ENCODE measurements at places on chromosomes 3 and 15. TPM values are rescaled to one million over a fixed set of nuclear protein-coding genes. Genes with fewer than 3 reads are reported as not detected.

ROPN1 gene
- 0.27 TPM for total RNA-seq

TRIM71 gene
- total RNA-seq = 318 TPM

- DNase-seq = no peak
Measured at GRCh38 chr15:75836959-75837334, 6.3 kb upstream of the UBE2Q2 start.

DNA sequence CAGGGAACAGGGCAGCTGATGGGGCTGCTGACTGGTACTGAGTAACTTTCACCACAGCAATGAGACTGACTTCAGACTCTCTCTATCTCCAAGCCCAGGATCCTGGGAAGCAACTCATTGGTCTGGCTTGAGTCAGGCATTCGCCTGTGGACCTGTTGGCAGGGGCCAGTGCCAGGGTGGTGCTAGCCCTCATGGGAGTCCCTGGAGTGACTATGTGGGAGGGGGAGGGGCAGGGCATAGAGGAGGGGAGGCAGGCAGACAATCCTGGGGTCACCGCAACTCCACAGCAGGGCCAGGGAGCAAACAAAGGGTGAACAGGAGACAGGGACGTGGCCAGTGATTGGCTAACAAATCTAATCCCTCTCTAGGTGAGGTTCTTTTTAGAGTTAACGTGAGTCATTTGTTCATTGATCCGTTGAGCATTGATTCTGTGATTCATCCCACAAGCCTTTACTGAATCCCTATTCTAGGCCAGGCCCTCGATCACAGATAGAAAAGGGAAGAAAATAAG, 71.8 kb downstream of the CEMIP start:
- DNase-seq = no peak

GRCh38 chr3:98565237-98565643, 28.2 kb downstream of the CPOX start:
- no peak for DNase-seq

- no peak for DNase-seq
Measured at GRCh38 chr3:107428051-107428858, 51.0 kb downstream of the CCDC54 start.

DNA sequence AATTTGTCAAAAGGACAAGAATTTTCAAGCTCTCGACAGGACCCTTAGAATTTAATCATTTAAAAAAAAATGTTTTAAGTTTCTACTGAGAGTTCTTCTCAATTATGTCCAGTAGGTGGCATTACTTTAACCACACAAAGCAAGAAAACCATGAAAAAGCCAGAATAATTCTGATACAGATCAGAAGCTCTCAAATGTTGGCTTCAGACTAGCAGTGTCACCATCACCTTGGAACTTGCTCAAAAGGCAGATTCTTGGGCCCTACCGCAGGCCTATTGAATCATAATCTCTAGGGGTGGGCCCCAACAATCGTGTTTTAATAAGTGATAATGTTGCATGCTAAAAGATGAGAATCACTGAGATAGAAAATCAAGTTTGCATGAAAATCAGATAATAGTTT, 99.5 kb upstream of the KCNMB2 start:
- peak; percentile 66 for DNase-seq

DNA sequence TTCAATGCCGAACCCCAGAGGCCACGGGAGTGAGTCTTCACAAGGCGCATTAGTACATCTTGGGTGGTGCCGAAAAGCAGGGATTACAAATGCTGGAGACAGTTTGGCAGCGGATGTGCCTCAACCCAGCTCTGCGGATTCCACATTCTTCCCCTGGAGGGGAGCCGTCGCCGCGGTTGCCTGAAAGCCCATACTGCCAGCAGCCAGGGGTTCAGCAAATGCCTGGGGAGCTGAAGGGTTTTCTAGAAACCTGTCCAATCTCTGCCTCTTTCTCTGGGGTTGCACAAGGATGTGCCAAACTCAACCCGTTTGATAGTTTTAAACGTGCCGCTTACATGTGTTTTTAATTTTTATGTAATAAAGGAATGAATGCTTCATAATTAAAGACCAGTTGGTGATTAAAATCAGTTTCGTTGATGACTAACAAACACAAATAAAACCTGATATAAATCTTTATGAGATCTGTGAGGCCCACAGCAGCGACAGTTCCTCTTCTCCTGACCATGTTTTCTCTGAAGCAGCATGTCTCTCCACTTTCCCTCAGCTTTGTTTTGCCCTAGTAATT, 74.6 kb upstream of the LEKR1 start:
- DNase-seq = peak; percentile 87

- no peak for DNase-seq
Measured at GRCh38 chr3:7062714-7063113, 201.8 kb downstream of the GRM7 start.

DNA sequence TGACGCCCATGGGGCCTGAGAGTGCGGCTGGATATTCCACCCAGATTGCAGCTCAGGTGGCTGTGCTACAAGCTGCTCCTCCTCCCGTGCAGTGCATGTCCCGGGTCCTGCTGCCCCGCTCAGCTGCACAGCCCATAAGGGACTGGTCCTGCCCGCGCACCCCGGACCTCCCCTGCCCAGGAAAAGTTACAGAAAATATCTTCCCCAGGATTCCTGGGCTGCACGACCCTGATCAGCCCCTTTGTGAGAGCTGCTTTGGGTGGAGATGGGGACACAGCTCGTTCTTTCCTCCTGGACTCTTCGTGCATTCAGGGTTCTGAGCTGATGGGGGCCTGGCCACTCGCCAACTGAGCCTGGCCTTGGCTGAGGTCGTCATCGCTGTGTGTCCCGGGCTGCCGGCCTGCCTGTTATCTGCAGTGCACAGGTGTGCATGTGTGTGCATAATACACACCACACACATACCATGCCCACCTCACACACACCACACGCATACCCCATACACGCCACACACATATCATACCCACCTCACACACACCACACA, 28.8 kb downstream of the APBA2 start:
- DNase-seq = no peak

GUCA1C gene
- total RNA-seq = not detected

SLC28A2 gene
- total RNA-seq = not detected

B2M gene
- 183 TPM for total RNA-seq

TKT gene
- 1,229 TPM for total RNA-seq

DNA sequence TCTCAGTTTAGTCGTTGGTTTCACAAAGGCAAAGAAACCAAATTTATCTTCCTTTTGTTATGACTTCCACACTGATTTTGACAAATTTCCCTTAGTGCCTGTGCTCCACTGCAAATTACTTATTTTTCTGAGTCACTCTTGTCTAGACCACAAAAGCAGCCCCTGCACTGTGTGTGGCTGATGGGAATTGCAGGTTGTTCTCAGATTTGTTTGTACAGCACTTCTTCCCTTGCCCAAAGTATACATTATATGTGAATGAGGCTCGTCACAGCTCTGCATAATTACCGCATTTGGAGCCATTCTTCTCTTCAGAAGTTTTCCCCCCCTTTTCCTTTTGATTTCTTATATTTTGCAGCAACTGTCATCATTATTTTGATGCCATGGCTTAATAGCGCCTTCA, 354.2 kb upstream of the IL12A start:
- no peak for DNase-seq

DUT gene
- 98.2 TPM for total RNA-seq

DNA sequence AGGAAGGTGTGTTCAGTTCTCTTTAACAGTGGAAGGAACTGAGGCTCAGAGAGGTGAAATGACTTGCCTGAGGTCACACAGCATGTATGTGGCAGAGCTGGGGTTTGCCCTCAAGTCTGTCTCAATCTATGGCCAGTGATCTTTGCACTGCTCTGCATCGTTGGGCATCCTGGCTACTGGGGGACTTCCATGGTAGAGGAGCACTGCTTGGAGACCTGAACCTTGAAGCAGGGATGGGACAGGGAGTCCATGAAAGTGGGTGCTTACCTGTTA, 2.0 kb downstream of the CORO2B start:
- no peak for DNase-seq

- no peak for DNase-seq
Measured at GRCh38 chr15:63981596-63982320, 64.5 kb downstream of the DAPK2 start.

GRCh38 chr15:25701721-25702465, 161.2 kb downstream of the ATP10A start:
- DNase-seq = no peak

DNA sequence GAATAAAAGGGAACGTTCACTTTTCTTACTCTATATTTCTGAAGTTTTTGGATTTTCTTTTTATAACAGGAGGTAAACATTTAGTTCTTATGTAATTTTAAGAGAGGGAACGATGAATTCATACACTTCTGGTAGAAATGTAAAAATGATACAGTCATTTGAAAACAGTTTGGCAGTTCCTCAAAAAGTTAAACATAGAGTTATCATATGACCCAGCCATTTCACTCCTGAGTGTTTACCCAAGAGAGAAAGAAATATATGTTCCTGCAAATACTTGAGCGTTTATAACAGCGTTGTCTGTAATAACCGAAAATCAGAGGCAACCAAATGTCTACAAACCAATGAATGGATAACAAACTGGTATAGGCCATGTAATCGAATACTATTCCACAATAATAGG, 20.8 kb upstream of the CCR9 start:
- no peak for DNase-seq

HESX1 gene
- total RNA-seq = 11.9 TPM

DNA sequence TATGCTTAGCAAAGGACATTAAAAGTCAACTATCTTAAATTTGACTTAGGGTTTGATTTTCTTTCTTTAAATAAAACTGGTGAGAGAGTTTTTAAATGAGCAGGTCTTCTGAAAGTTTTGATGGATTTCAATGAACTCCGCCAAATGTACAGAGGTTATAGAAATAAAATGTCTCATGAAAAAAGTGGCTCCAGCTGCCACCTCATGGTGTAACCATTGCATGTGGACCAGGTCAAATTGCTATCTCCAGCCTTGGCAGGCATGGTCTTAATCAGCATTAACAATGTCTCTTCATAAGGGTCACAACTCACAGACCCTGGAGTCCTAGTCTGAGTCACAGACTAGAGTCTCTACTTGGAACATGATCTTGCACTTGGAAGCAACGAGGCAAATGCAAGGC, 182.3 kb downstream of the ADAMTS17 start:
- DNase-seq = no peak

UQCRC1 gene
- total RNA-seq = 460 TPM

LRRC2 gene
- 7.1 TPM for total RNA-seq

DNA sequence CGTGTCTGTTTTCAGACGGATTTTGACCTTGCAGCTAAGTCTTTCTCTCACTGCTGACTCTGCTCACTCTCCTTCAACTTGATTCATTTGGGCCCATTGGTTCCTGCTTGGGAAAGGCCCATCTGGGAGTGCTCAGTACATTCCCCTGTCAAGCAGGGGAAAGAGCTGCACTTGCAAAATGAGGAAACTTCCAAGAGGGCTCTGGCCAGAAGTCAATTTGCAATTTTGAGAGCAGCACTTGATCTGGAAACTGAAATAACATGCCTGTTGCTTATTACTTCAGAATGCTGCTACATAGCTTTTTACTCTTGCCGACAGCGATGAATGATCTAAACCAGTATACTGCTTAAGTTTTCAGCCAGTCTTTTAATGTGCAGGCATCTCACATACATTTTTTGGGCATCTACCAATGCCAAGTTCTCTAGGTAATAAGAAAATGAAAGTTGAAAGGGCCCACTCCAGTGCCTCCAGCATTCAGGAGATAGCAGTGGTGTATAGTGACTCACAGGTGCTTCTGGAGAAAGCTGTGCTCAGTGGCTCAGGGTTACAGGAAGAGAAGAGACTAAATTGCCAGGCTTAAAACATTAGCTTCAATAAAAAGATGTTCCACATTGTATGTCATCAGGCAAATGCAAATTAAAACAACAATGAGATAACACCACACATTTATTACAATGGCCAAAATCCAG, 70.1 kb upstream of the RORA start:
- no peak for DNase-seq

GRCh38 chr15:38010395-38010794, 76.0 kb downstream of the TMCO5A start:
- DNase-seq = peak; percentile 18

GRCh38 chr3:168977716-168978374, 685.7 kb downstream of the MECOM start:
- no peak for DNase-seq

IMPG2 gene
- not detected for total RNA-seq

DNA sequence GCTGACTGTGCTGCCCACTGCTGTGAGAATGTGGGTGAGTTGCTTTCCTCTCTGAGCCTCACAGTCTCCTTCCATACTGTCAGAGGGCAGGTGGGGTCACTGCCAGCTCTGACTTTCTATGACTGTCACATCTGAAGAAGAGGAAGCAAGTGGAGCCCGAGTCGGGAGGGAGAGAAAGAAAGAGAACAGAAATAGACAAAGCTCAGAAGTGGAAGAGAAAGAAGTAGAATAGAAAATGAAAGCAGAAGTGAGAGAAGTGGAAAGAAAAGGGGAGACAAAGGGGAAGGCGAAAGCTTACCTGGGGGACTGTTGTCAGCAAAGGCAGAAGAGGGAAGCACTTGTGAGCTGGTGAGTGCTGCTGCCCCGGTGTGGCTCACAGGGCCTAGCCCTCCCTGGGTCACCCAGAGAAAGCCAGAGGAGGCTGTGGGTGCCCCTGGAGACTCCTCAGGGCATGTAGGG, 57.9 kb downstream of the EPHB1 start:
- DNase-seq = no peak

DNA sequence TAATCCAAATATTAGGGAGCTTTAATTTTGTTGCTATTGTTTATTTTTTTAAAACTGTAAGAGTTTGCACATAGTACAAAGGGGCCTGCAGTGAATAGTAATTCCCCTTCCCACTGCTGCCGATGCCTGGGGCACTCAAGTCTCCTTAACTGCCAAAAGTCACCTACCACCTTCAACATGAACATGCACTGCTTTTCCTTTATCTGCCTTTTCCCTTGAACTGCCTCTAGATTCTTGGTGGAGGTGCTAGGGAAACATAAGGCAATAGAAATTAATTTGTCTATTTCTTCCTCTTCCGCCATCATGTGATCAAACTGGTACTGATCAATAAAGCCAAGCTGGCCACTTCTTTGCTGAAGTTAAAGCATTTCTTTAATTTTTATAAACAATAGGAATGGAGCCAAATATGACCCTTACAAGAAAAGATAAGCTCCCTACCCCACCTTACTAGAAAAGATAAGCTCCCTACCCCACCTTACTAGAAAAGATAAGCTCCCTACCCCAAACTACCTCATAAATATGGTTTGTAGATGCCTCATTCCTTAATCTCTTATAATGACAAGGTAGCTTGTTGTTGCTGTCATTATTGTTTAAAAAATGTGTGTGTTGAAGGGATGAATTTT, 17.4 kb upstream of the ACAP2 start:
- DNase-seq = no peak

IQCF5 gene
- not detected for total RNA-seq

SCN11A gene
- total RNA-seq = 0.14 TPM

DNA sequence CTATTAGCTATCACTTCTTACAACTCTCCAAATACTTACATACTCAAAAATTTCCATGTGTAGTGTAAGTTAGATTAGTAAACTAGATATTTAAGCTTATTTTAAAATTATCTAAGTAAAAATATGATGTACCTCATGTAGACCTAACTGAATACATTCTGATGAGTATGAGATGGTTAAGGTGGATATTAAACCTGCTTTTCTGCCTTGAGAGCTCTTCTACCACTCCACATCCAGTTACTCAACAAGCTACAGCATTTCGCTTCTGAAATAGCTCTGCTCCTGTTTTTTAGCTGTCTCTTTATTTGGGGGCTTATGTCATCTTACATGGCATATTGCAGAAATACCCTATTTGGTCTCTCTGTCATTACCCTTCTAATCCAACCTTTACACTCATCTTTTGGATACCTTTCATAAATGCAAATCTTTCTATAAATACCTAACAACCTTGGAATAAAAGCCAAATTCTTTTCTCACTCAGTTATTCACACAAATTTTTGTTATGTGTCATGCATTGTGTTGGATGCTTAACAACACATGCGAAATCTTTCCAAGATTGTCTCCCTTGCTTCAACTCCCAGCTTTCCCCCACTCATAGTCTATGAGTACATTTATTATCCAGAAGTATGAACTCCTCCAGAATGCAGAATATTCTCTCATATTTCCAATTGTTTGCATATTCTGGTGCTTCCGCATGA, 92.0 kb downstream of the ALCAM start:
- no peak for DNase-seq

Measured in GM23338 (cell line).